CD4-positive, alpha-beta T cell treated with Interleukin-17A for 1 hour (primary cell): ENCODE measurements at places on chromosomes 7 and 10.
A peak's percentile ranks its signal among the peaks of the same experiment; 100 is the strongest.

- DNase-seq = no peak
Measured at GRCh38 chr7:85405016-85405902, 218.4 kb upstream of the SEMA3D start.

DNA sequence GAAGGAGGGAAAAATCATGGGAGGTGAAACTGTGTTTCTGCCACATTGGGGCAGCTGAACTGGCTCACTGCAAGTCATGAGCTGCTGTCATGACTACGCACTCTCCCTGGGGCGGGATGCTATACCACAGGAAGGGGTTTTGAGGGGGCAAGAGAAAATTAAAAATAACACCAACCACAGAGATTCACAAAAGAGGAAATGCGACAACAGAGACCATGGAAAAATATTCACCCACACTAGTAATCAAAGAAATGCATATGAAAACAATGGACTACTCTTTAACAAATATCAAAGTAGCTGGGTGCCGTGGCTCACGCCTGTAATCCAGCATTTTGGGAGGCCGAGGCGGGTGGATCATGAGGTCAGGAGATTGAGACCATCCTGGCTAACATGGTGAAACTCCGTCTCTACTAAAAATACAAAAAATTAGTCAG, 65.2 kb upstream of the TM9SF3 start:
- DNase-seq = peak; percentile 60

DNA sequence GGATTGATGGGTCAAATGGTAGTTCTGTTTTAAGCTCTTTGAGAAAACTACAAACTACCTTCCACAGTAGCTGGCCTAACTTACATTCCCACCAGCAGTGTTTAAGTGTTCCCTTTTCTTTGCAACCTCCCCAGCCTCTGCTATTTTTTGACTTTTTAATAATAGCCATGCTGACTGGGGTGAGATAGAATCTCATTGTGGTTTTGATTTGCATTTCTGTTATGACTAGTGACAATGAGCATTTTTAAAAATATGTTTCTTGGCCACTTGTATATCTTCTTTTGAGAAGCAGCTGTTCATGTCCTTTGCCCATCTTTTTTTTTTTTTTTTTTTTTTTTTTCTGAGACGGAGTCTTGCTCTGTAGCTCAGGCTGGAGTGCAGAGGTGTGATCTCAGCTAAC, 155.2 kb upstream of the BMPER start:
- no peak for DNase-seq

GRCh38 chr7:106610996-106611886, 49.7 kb downstream of the CCDC71L start:
- no peak for DNase-seq

DNA sequence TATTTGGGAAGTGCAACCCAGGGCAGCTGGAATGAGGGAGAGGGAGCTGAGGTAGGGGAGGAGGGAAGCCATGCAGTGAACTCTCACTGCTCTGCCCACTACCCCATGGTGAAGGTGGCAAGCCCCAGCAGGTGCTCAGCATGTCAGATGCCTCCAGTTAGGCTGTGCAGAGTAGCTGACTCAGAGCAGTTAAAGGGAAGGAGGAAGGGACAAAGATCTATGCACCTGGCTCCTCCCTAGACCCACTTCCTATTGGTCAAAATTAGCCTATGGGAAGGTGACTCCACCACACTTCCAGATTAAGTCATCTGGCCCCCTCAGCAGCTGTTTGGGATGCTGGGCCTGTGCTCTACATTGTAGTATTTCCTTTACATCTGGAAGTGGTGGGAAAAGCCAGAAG, 125.7 kb upstream of the MTPN start:
- no peak for DNase-seq

GRCh38 chr10:78563314-78563713, 505.5 kb upstream of the ZMIZ1 start:
- DNase-seq = no peak

DNA sequence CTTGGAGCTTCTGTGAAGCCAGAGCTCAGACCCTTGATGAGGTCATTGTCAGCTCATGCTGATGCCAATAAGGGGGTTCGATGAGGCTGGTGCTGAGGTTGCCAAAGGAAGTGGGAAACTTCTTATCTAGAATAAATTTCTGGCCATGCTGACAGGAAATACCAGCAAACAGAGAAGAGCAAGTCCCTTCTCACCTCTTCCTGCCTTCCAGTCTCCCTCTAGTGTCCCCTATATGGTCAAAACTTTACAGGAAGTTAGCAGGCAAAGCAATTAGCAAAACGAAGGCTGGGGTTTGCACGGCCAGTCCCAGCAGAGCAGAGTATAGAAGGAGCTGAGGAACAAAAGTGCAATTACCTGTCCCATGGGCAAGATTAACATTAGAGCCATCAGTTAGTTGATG, 15.1 kb upstream of the NEUROG3 start:
- DNase-seq = no peak

- no peak for DNase-seq
Measured at GRCh38 chr7:69878015-69878414, 279.7 kb downstream of the AUTS2 start.

DNA sequence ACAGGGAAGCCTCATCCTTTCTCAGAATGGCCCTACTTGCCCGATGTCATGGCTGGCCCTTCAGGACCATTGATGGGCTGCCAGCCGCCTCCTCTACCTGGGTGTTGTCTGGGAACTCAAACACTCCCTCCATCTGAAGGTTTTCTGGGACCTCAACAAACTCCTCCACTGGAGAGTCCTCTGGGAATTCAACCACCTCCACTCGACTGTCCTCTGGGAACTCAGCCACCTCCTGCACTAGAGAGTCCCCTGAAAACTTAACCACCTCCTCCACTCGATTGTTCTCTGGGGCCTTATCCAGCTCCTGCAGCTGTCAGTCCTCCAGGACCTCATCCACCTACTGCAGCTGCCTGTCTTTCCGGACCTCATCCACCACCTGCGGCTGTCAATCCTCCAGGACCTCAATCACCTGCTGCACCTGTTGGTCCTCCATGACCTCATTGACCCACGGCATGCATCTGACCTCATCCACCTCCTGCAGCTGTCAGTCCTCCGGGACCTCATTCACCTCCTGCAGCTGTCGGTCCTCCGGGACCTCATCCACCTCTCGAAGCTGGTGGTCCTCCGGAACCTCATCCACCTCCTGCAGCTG, 37.1 kb downstream of the MAT1A start:
- DNase-seq = no peak

DNA sequence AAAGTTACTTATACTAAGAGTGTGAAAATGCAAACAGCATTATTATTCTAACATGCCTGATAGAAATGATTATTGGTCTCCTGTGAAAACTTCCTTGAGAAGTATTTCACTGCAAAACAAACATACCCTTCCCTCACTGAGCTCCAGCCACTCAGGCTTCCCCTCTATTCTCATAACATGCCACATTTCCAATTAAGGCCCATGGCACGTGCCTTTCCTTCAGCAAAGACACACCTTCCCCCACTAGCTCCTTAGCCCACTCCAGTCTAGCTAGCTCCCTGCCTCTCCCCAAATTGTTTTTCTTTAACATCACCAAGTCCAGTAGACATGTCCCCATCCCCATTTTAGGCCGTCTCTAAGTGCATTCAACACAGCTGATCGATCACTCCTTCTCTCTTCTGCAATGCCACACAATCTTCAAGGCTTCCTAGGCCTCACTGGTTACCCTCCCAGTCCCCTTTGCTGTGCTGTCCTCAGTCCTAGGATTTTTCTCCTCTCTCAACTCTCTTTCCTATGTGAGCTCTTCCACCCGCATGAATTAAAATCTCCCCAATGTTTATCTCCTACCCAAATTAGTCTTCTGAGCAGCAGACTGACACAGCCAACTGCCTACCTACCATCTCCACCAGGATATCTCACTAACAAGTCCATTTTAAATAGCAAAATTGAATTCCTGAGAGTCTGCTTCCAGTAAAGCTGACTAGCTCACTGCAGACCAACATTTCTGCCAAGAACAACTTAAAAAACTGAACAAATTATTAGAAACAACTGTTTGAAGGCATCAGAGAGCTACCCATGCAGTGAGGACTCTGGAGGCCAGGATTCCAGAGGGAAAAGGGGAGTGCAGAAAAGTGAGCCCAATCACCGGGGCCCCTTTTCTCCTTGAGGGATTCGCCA, 11.9 kb downstream of the CYTH3 start:
- DNase-seq = no peak

- DNase-seq = no peak
Measured at GRCh38 chr7:158802535-158803366, 26.6 kb downstream of the ESYT2 start.

DNA sequence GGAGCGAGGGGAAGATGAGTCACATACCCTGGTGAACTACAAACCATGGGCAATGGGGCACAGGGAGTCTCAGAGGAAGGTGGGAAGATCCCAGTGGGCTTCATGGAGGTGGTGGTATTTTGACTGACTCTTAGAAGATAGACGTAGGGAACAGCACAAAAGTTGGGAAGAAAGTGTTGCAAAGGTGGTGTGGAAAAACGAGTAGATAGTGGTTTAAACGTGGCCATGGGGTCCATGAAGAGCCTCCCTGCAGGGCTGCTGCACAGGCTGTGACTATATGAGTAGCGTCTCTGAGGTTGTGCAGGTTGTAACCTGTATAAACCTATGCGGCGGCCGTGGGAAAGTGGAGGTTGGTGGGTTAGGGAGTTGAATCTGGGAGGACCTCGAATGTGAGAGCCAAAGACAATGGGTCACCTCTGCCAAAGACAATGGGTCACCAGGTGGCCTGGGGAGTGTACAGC, 13.8 kb downstream of the LZTS2 start:
- DNase-seq = no peak

GRCh38 chr10:16909271-16909767, 92.1 kb upstream of the RSU1 start:
- DNase-seq = no peak

- no peak for DNase-seq
Measured at GRCh38 chr7:50088463-50089129, 4.5 kb downstream of the ZPBP start.

- peak; percentile 61 for DNase-seq
Measured at GRCh38 chr7:28180364-28181147, at the start of gene JAZF1. Gene JAZF1 (minus strand): TSS chr7:28180795.

DNA sequence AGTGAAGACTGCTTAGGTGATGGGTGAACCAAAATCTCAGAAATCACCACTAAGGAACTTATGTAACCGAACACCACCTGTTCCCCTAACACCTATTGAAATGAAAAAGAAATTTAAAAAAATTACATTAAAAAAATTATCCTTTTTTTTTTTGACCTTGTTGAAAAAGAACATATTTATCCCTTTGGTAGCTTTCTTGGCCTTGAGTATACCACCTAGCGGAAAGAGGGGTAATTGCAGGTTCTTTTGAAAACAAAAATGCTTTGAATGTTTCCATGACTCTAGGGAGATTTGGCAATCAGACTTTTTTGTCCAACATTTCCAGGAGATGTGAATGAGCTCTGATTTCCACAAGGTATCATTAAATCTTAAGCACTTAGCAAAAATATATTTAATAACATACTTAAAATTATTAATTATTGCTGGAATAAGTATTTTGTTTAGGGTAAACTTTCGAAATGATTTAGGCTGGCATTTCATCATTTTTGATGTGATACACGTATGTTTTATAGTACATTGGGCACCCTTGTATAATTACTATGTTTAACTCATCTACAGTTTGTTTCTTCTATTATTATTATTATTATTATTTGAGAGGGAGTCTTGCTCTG, 47.0 kb upstream of the ELMO1 start:
- DNase-seq = peak; percentile 54

- no peak for DNase-seq
Measured at GRCh38 chr10:131514454-131514853, 202.9 kb upstream of the TCERG1L start.
